ENCODE measurements at places on chromosomes 4 and X. TPM values are rescaled to one million over a fixed set of nuclear protein-coding genes. Genes with fewer than 3 reads are reported as not detected.

DNA sequence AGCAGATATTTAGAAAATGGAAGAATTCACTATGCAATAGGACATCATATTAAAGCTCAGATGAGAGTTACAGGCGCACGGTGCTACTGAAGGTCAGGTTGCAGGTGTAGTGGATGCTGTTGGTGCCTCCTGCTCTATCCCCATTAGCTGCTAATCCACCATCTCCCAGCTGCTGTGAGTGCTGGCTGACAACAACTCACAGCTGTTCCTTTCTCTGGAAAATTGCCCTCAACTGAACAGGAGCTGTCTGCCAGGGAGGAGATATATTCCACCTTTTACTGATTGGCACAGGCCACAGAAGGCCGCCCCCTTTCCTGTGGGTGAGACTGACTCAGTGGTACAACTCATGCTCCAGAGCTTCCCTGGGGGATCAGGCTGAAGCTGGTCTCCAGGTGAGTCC lies 48.7 kb downstream of the UCHL1 start:
- no peak for DNase-seq

Gene CPZ
- total RNA-seq, result not detected

GRCh38 chr4:23884741-23885140 lies 5.1 kb downstream of the PPARGC1A start:
- DNase-seq, result no peak

DNA sequence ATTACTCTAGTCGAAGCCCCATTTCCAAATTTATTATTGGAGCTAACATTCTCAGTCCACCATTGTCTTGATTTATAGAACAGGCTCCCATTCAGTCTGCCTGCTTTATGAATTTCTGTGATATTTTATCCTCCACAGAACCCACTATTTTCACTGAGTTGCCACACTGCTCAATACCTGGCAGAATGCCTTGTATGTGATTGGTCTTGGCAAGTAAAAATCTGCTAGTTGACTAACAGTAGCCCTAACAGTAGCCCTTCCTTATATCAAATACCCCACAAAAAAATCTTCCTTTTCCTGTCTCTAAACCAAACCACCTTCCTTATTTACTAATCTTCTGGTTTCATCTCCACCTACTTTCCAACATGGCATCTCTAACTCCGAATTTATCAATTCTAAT lies 82.6 kb downstream of the CHM start:
- DNase-seq, result no peak

- no peak for DNase-seq
Observed at GRCh38 chrX:117511379-117511778, 605.2 kb downstream of the KLHL13 start.
